Fibroblast of upper back skin (primary cell): ENCODE measurements at places on chromosomes 4 and X.

- no peak for DNase-seq
Measured at GRCh38 chrX:31993637-31994036, 921.8 kb upstream of the FTHL17 start.

DNA sequence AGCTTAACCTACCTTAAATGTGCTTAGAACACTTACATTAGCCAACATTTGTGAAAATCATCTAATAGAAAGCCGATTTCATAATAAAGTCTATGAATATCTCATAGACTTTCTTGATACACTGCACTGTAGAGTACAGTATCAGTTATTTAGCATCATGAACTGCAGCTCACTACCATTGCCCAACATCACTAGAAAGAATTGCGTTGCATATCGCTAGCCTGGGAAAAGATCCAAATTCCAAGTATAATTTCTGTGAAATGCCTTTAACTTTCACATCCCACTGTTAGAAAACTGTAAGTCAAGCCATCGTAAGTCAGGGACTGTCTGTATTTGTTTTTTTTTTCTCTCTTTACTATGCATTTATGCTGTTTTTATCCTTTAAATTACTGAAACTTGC lies 918.6 kb upstream of the PABPC4L start:
- DNase-seq, result peak; percentile 70

- no peak for DNase-seq
Measured at GRCh38 chr4:98794565-98795205, 134.2 kb downstream of the EIF4E start.

- no peak for DNase-seq
Measured at GRCh38 chr4:74023709-74024108, 14.8 kb downstream of the CXCL3 start.

DNA sequence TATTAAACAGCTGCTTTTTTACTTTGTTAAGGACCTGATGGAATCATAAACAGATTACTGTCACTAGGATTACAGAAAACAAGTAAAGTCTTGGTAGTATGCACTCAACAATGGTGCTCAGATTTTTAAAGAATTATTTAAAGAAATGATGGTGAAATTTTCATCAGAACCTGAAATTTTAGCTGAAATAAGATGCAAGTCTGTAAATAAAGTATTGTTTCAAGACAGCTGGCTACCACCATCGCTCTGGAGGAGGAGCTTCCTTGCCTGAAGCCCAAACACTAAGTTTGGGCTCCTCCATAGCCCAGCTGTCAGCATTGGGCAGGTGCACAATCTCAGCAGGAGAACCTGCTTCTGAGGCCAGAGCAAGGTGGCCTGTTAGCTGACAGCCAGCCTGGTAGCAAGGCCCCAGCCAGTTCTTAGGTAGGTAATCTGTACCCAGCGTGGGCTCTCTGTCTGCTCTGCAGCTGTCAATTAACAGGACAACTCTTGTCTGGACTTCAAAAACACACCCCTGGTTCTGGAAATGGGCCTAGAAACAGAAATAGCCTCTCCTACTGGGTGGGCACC lies 4.6 kb downstream of the GAB1 start:
- DNase-seq, result no peak

GRCh38 chr4:122652379-122652778 lies 31.5 kb upstream of the IL21 start:
- DNase-seq, result peak; percentile 61

- DNase-seq, result peak; percentile 96
Measured at GRCh38 chr4:150224896-150225591, 146.8 kb downstream of the DCLK2 start.

DNA sequence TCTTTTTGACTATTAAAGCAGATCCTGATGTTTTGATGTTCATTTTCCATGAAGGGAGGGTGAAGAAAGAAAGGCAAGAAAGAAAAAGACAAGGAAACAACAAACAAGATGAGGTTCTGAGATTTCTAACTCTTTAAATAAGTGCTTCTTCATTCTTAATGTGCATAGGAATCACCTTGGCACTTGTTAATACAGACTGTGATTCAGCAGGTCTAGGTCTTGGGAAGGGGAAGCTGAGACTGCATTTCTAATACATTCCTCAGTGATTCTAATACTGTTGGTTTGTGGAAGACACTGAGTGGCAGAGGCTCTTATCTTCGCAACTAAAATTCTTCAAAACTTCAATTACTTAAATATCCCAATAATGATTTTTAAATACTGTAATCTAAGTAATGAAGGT lies 95.2 kb upstream of the NAP1L5 start:
- peak; percentile 52 for DNase-seq

GRCh38 chr4:8639021-8639420 lies 46.5 kb downstream of the CPZ start:
- DNase-seq, result no peak
